ENCODE measurements at places on chromosomes 7 and 10.

DNA sequence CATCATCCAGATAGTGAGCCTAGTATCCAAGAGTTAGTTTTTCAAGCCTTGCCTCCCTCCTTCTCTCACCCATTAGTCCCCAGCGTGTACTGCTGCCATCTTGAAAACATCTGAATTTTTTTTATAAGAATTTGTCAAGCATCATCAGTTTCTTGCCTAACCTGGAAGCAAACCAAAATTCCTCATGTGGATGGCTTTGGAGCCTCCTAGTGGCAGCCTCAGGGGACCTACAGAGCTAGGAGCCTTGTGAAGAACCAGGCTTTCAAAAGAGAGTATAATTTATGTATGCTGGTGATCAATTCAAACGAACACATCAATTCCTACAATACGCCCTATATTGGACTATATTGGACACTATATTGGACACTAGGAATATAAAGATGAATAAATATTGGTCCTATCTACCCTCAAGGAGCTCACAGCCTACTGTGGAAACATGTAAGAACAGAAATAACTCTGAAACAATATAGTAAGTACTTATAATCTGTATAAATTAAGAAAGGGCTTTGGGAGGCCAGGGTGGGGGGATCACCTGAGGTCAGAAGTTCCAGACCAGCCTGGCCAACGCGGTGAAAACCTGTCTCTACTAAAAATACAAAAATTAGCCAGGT is 63.4 kb downstream of the HPSE2 start:
- DNase-seq, result no peak

GRCh38 chr10:88725798-88726197 is 19.7 kb downstream of the LIPK start:
- DNase-seq, result no peak

DNA sequence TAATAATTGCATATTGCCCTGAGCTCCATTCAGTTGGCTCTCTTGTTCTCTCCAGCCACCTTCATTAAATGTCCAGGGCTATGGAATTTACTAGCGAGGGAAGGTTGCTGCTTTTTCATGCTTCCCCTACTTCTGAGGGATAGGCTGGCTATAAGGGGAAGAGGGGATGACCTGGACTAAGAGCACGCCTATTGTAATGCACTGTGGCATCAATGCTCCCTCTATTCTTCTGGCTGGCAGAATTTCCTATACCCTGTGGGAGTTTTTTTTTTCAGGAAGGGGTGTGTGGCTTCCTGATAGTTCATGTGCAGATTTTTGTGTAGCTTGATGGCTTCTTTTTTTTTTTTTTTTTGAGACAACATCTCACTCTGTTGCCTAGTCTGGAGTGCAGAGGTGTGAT is 155.8 kb downstream of the SND1 start:
- DNase-seq, result no peak

DNA sequence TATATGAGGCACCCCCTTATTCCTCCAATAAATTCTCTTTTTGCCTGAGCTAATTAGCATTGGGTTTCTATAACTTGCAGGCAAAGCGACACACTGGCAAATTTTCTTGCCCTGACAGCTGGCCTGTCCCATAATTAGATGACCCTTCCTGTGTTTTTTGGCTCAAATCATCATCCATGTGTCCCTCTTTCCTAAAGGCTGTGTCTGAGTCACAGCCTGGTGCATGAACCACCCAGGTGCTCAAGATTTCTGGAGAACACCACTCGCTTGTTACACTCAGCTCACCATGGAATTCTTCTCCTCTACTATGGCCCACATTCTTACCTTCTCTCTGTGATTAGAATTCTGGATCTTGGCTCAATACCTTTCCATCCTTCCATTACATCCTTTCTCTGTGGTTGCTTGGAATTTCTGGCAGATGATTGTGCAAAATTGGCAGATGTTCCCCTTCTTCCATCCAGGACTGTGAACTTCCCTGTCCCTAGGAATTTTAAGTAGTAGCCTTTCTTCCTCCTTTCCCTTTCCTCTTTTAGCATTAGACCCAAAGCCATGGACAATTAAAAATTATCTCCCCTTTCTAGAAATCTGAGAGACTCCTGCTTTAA is 116.0 kb upstream of the ANKRD1 start:
- DNase-seq, result no peak

DNA sequence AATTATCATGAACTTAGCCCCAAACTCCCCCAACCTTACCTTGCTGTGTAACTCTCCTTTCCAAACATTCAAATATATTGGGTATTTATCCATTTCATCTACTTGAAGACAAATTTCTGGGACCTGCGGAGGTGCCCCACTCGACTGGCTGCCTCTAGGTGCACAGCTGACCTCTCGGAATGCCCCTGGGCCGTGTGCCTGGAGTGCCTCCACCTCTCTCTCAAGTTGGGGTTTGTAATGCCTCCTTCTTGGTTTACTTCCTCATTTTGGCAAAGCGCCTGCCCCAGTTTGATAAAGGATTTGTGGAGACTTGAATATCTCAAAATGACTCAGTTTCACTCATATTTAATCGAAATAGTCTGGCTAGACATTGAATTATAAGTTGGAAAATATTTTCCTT is 16.6 kb downstream of the ZNF777 start:
- DNase-seq, result no peak

DNA sequence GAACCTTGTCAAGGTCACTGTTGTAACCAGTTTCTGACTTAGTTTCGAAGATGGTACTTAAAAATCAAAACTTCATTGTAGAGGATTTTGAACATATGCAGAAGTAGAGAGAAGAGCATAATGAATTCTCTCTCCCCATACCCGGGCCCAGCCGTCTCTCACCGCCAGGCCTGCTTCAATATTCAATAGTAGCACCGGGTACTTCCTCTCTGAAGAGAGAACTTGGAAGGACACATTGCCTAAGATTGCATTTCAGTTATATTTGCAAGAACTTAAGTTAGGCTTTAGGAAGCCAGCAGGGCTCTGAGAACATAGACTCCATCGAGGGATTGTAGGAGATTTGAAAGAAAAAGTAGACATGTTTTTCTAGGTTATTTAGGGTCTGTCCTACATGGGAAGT is 19.1 kb downstream of the LMTK2 start:
- no peak for DNase-seq

DNA sequence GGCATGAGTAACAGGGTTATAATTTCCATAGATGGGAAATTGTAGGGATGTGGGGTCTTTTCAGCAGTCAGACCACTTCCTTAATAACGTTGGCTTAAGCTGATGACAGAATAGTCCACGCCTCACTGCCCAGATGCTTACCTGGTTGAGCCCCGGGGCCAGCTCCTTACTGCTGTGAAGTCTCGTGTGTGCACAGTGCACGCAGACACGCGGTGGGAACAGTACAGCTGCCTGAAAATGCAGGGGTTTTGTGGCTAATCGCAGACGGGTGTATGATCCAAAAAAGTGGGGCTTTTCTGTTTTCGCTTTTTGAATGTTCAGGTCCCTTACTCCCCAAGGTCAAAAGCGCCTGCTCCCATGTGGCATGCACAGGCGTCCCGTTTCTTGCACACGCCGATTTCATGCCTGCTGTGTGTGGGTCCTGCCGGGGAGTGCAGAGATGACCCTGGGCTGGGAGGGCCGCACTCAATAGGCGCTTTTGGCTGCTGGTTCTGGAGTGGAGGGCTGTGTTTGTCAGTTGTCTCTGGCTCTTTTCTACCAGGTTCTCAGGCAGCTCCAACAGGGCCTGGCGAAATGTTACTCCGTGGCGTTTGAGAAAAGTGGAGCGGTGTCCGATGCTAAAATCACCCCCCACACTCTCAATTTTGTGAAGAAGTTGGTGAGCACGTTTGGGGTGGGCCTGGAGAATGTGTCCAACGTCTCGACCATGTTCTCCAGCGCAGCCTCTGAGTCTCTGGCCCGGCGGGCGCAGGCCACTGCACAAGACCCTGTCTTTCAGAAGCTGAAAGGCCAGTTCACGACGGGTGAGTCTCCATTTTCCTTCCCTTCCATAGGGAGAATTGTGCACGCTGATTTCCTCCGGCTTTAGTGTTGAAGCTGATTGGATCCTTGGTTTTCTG is 116.0 kb downstream of the TRRAP start:
- no peak for DNase-seq

DNA sequence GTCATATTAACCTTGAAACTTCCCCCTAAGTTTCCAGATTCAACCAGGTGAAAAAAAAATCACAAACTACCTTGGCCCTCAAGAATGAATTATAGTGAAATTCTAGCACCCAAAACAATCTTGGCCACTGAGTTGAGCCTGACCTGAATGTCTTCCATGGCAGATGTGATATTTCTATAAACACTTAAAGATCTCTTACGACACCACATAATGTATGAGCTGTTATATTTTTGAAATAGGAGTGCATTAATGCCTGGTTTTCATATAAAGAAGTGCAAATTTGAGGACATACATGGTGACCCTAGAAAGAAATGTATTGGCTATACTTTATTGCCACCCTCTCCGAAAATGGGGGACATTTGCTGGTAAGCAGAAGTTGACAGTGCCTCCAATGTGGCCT is 584.1 kb upstream of the KCND2 start:
- no peak for DNase-seq

- DNase-seq, result no peak
Measured at GRCh38 chr10:1630304-1630703, 107.0 kb downstream of the ADARB2 start.

DNA sequence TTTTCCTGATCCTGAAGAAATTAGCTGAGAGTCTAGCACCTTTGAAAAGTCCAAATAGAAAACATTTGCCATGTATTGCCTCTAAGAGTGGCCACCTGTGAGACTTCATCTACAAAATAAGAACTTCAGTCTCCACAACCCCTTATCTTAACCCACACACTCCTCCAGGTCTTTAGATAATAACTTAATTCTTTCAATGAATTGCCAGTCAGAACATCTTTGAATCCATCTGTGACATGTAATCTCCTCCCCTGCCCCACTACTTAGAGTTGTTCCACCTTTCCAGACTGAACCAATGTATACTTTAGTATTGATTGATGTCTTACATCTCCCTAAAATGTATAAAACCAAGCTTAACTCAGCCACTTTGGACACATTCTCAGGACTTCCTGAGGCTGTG is 84.4 kb upstream of the FAM171A1 start:
- DNase-seq, result no peak

DNA sequence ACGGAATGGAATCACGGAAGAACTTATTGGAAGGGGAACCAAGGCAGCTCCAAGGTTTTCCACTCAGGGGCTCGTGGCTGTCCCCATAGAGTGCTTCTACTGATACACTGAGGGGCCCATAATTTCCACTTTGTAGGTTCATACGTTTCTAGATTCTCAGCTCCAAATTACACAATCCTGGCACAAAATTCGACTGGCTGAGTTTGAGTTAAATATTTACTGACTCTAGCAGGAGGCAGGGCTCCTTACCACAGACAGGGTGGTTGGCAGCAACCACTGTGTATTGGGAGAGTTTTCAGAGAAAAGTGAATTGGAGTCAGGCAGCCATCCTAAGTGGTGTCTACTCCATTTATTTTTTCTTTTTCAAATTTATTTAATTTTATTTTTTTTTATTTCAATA is 55.4 kb upstream of the SEC61G start:
- DNase-seq, result no peak

GRCh38 chr10:119410361-119411116 is 132.0 kb downstream of the RGS10 start:
- no peak for DNase-seq

- DNase-seq, result no peak
Measured at GRCh38 chr10:96295475-96295874, 8.8 kb upstream of the DNTT start.

- no peak for DNase-seq
Measured at GRCh38 chr7:25122373-25122772, 2.7 kb downstream of the CYCS start.

DNA sequence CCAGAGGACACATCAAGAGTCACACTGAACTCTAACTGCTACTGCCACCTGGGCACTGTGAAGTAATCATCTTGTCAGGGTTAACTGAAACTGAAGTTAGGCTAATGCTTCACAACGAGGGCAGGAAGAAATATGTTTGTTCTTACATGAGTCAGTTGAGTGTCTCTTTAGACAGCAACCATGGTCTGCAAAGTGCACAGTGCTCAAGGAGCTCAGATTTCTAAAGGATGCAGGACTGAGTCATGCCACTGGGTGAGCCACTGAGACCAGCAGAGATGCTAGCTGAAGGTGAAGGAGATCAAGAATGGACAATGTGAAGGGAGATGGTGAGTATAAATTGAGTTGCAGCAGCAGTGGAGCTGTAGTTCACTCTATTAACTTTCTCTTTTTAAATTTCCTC is 76.0 kb upstream of the CTTNBP2 start:
- no peak for DNase-seq

DNA sequence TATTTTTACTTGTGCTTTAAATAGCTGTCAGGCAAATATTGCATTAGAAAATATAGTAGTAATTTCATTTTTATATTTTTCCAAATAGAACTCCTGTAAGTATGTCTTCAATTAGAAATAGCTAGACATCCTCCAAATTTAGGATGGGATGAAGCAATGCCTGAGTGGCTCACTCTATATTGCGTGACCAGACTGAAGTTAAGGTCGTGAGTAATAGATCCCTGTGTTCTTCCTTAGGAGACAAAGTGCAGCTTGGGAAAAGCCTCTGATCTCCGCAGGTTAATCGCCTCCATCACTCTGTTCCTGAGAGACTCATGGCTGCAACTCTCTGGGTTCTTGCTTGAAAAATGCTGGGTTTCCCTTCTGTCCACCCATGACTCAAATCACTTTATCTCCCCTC is 484.8 kb upstream of the ANKRD30A start:
- no peak for DNase-seq

DNA sequence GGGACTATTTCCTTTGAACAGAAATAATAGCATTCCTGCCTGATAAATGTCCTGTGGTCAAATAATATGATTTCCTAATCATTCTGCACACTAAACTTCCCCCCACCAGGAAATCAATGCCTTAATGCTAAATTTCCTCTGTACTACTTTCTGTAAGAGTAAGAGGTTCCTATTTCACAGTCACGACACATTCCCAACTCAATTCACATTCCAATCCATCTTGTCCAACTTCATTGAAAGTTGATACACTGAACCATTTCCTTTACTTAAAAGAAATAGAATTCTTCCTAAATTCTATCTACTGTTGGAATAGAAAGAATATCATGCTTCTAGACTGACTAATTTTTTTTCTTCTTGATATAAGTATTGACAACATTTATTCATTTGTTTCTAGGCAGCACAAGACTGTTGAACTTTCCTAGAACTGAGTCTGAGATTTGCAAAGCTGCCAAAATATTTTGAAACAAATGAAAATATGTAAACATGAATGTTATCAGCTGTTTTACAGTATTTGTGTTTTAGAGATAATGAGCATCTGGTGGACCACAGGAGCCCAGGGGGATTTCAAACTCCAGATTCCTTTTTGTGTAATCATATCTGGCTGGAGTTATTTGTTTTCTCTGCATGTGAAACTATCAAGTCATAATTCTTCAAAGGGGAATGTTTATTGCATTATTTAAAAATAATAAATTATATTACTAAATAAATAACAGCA is 121.5 kb downstream of the TPST1 start:
- no peak for DNase-seq

DNA sequence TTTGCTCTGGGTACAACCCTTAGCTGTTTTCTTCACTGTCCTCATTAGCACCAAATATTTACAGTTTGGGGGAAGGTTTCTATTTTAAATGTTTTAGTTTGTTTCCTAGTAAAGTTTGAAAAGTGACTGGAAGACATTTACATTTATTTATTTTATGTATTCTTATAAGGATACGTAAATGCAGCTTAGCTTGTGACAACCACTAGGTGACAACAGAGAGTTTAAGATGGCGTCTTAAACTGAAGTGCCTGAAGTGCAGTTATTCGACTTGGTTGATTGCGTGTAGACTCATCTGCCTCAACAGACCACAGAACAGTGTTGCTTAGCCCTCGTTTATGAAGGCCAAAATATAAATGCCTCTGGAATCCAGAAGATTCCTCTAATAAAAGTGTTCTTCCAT is 378.2 kb upstream of the MYO3A start:
- no peak for DNase-seq
